ENCODE measurements at places on chromosomes 4 and X. TPM values are rescaled to one million over a fixed set of nuclear protein-coding genes. Genes with fewer than 3 reads are reported as not detected.

DNA sequence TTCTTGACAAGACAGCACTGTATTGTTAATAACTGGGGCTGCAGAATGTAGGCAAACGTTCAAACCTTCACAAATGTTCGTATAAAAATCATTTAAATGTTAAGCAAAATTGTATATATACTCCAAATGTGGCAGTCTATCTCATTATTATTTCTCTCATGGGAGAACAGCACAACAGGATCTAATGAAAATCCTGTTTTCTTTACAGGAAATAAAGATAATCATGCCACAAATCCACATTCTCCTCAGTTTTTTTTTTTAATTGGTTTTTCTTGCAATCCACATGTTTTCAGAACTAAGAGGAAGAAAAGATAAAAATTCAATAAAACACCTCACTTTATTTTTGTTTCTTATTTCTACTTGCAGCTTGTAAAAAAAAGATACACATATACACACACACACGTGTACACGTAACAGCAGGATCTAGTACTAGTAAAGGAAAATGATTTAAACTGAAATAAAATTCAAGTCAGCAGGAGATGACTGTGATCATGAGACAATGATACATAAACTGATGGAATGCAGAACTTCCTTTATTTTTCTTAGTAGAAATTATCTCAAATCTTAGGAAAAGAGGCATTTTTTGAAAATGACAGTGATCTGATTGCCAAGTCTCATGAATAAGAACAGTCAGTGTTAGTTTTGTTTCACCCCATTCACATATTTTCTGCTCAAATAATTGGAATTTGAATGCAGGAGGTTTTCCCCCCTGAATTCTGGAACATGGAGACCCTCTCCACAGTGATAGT is 11.3 kb downstream of the APBB2 start:
- no peak overlapping the region for H3K27ac ChIP-seq
- no peak overlapping the region for H3K4me3 ChIP-seq
- H3K4me1 ChIP-seq: no peaks in the 10 kb centered on the region
- no peaks in the 10 kb centered on the region for H3K27me3 ChIP-seq
- no peaks in the 10 kb centered on the region for H3K36me3 ChIP-seq

- no peak overlapping the region for H3K4me3 ChIP-seq
- DNase-seq: no peak
- H3K27me3 ChIP-seq: no peaks in the 10 kb centered on the region
- no peaks in the 10 kb centered on the region for H3K36me3 ChIP-seq
- no peaks in the 10 kb centered on the region for H3K4me1 ChIP-seq
These were observed 352.7 kb upstream of the IGFBP7 start for GRCh38 chr4:57462843-57463242.

DNA sequence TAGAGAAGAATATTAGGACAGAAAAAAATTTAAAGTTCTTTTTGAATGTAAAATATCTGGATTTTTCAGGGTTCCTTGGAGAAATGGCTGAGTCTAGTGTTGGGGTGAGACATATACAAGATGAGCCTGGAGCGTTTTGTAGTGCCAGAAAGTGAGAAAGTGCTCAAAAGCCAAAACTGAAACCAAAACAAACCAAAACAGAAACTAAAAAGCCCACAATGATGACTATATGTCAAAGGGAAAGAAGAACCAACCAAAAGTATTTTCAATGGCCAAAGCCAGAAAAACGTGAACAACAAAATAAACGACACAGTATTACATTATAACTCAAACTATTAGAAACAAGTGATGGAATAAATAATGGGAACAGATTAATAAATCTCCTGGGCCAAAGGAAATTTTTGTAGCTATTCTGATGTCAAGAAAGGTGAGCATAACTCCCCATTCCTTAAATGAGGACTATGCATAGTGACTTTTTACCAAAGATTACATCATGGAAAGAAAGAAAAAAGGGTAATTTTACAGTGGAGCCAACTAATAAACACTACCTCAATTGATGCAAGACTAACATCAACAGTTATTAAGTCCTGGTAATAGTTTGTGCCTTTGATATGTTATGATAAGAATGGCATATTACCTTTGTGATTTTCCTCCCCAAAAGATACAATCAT is 1137.6 kb downstream of the C4orf33 start:
- no peak overlapping the region for H3K4me3 ChIP-seq
- no peak for DNase-seq
- peaks cover 3% of the 10 kb centered on the region for H3K4me1 ChIP-seq
- no peak overlapping the region for H3K27ac ChIP-seq

GRCh38 chr4:67713529-67714247 is 12.7 kb upstream of the UBA6 start:
- DNase-seq: no peak
- no peak overlapping the region for H3K27ac ChIP-seq
- H3K27me3 ChIP-seq: no peaks in the 10 kb centered on the region
- no peak overlapping the region for H3K4me3 ChIP-seq
- peaks cover 4% of the 10 kb centered on the region for H3K4me1 ChIP-seq
- no peaks in the 10 kb centered on the region for H3K36me3 ChIP-seq

GRCh38 chrX:137166591-137166990 is 132.8 kb upstream of the GPR101 start:
- no peak overlapping the region for H3K4me3 ChIP-seq
- no peaks in the 10 kb centered on the region for H3K36me3 ChIP-seq
- no peak overlapping the region for H3K27ac ChIP-seq

DNA sequence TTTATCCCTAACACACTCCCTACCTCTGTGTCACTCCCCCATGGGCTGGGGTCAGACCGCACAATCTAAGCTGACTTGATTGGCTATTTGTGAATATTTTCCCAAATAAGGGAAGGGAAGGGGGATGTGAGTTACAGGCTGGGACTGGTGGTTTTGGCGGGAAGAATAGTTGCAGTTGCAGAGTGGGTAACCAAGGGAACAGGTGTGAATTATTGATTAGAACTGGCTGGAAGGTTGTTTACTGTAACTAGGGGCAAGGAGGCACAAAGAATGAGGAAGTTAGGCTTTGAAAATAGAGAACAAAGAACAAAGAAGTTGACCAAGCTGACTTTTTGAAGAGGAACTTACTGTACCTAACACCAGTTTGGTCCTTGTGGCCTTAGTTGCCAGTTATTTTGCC is 88.0 kb upstream of the XAGE2 start:
- H3K4me3 ChIP-seq: no peak overlapping the region
- H3K27me3 ChIP-seq: no peaks in the 10 kb centered on the region
- H3K27ac ChIP-seq: no peak overlapping the region
- H3K4me1 ChIP-seq: no peaks in the 10 kb centered on the region
- no peaks in the 10 kb centered on the region for H3K36me3 ChIP-seq
- DNase-seq: no peak

DNA sequence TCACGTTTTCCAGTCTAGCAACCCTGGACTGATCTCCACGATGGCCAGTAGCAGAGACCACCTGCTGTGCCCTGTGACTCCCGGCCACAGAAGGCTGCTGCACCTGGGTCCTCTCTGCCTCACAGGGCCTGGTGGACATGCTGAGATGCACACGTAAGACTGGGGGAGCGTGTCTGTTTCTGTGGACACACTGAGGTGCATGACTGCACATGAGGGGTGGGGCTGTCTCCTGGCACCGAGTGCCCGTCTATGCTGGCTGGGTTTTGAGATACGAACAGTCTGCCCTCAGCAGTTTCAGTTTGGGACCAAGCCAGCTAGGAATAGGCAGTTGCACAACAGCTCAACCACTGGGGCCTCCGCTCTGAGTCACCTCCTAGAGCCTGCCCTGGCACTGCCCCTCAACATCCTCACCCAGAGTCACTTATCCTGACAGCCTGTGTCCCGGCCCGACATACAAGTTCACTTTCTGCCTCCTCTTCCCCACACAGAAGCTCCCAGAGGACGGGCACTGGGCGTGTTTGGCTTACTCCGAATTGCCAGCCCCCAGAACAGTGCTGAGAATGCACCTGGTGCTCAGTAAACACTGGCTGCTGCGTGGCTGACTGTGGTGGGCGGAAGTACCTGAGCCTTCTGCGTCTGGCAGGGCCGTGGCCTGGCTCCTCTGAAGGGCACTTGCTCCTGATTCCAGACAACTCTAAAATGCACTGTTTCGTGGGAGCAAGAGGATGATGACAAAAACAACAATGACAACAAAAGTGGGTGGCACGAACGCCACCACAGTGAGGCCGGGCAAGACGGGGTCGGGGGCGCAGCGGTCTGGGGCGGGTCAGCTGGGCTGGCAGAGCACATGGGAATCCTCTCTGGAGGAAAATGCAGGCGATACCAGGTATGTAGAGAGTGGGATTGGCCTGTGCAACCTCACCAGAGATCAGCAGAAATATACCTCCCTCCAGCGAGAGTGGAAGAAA is 30.9 kb downstream of the RNF212 start:
- no peak overlapping the region for H3K4me3 ChIP-seq
- H3K36me3 ChIP-seq: no peaks in the 10 kb centered on the region
- peak; percentile 42 for DNase-seq
- no peak overlapping the region for H3K27ac ChIP-seq

DNA sequence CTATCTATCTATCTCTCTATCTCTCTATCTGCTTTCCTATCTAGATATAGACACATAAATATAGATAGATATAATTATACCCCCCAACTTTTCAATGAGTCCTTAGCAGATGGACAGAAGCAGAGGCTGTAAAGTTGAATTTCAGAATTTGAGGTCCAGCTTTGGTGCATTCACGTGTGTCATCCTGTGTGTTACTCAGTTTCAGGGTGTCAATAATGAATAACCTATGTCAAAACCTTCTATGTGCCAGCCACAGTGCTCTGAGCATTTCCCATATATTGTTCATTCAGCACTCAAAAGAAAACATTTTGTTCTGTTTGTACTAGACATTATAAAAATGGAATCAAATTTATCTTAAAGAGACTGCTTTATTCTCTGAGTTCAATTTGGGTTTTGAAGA is 310.0 kb downstream of the ARHGAP24 start:
- peaks cover 36% of the 10 kb centered on the region for H3K4me1 ChIP-seq
- no peaks in the 10 kb centered on the region for H3K27me3 ChIP-seq
- no peak for DNase-seq
- H3K4me3 ChIP-seq: no peak overlapping the region

DNA sequence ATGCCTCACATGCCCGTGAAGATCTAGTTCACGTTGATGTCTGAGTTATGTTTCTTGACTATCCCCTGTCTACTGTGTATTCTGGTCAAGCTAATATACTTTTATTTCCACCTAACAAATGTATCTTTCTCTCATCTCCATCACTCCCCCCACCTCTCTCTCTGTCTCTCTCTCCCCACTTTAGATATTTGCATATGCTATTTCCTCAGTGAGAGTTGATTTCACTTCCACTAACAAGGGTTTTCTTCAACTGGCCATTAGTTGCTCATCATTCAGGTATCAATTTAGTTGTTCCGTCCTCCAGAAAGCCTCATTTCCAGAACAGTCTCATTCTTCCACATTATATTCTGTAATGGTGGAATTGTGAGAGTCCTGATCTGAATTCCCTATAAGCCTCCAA is 1777.8 kb upstream of the TENM3 start:
- H3K27ac ChIP-seq: no peak overlapping the region
- no peaks in the 10 kb centered on the region for H3K4me1 ChIP-seq
- H3K4me3 ChIP-seq: no peak overlapping the region
- DNase-seq: no peak

DNA sequence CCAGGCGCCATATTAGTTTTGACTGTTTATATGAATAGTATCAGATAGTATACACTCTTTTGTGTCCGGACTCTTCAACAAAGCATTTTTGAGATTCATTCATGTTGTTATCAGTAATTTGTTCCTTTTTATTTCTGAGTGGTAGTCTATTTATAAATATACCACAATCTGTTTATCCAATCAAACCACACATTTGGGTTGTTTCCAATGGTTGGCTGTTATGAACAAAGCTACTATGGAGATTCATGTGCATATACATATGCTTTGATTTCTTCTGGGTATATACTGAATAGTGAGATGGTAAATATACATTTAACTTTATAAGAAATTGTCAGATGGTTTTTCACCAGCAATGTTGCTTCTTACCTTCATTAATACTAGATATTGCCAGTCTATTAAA is 36.8 kb upstream of the TAPT1 start:
- DNase-seq: no peak
- no peak overlapping the region for H3K27ac ChIP-seq
- no peak overlapping the region for H3K4me3 ChIP-seq

DNA sequence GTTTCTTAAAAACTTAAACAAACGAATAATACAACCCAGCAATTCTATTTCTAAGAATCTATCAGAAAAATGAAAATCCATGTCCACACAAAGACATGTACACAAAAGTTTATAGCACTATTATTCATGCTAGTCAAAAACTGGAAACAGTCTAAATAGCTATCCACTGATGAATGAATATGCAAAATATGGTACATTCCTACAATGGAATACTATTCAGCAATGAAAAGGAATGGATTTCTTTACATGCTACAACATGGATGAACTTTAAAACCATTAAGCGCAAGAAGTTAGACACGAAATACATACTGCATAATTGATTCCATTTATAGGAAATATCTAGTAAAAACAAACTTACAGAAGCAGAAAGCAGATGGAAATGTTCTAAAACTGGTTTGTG is 43.3 kb downstream of the HELT start:
- H3K36me3 ChIP-seq: no peaks in the 10 kb centered on the region
- H3K27ac ChIP-seq: no peak overlapping the region
- no peaks in the 10 kb centered on the region for H3K27me3 ChIP-seq
- no peak for DNase-seq
- no peaks in the 10 kb centered on the region for H3K4me1 ChIP-seq

GRCh38 chr4:36292556-36293188 is 11.3 kb downstream of the DTHD1 start:
- H3K27me3 ChIP-seq: no peaks in the 10 kb centered on the region
- H3K4me3 ChIP-seq: no peak overlapping the region
- H3K27ac ChIP-seq: no peak overlapping the region
- DNase-seq: no peak
- no peaks in the 10 kb centered on the region for H3K4me1 ChIP-seq

DNA sequence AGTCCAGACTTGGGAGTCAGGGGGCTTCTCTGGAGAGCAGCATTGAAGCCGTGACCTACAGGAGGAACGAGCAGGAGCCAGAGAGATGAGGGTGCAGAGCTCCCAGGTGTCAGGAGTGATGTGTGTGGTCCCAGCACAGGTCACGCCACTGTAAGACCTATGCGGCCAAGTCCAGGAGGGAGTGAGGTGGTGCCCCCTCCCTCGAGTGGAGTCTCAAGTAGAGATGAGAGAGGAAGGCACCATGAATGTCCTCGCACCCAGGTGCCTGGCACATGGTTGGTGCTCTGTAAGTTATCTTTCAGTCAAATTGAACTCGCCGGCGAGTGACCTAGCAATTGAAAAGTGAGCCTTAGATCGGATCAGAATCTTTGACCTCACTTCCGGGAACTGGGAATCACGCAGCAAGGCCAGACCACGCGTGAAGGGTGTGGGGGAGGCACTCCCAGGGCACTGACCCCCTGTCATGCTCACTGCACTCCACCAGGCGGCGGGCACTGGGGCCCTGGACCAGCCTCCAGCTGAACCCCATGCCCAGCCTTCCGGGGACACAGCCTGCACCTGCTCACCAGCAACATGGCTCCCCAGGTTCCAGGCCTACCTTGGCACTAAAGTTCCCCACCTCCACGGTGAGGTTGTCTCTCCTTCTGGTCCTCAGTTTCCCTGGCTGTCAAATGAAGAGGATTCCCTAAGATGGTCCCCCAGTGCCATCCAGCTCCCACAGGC is 127.4 kb downstream of the HMX1 start:
- H3K27me3 ChIP-seq: no peaks in the 10 kb centered on the region
- peak; percentile 42 for DNase-seq
- no peak overlapping the region for H3K4me3 ChIP-seq
- H3K36me3 ChIP-seq: no peaks in the 10 kb centered on the region

CTAG2 gene
- not detected for total RNA-seq

C4orf54 gene
- 4.7 TPM for total RNA-seq

RBPJ gene
- 23.8 TPM for total RNA-seq

PKD2 gene
- total RNA-seq: 20.8 TPM
